ENCODE measurements at places on chromosomes 5 and 9.

DNA sequence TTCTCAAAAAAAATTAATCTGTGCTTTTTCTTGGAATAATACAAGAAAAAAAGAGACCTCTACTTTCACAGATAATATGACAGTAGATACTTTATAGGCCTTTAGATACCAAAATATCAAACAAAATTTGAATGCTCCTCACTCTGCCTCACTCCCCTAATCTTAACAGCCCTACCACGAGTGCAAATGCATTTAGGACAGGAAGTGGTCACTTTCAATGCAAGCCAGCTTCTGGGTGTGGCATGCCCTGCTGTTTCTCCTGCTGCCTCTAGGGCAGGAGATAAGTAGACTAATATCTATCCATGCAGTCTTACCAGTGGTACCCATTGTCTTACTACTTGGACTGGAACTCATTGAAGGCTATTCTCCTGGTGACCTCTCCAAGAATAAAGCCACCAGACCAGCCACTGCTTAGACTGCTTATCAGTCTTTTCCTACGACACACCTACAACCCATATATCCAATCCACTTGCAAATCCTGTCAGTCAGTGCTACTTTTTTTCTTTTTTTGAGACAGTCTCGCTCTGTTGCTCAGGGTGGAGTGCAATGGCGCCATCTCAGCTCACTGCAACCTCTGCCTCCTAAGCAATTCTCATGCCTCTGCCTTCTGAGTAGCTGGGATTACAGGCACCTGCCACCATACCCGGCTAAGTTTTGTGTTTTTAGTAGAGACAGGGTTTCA, 23.0 kb downstream of the FRRS1L start:
- peak; percentile 70 for DNase-seq

GRCh38 chr9:1238407-1238806, 188.2 kb downstream of the DMRT2 start:
- DNase-seq: no peak

GRCh38 chr5:54539001-54539400, 21.4 kb downstream of the SNX18 start:
- no peak for DNase-seq

GRCh38 chr5:173310218-173310769, 17.9 kb downstream of the STC2 start:
- no peak for DNase-seq

DNA sequence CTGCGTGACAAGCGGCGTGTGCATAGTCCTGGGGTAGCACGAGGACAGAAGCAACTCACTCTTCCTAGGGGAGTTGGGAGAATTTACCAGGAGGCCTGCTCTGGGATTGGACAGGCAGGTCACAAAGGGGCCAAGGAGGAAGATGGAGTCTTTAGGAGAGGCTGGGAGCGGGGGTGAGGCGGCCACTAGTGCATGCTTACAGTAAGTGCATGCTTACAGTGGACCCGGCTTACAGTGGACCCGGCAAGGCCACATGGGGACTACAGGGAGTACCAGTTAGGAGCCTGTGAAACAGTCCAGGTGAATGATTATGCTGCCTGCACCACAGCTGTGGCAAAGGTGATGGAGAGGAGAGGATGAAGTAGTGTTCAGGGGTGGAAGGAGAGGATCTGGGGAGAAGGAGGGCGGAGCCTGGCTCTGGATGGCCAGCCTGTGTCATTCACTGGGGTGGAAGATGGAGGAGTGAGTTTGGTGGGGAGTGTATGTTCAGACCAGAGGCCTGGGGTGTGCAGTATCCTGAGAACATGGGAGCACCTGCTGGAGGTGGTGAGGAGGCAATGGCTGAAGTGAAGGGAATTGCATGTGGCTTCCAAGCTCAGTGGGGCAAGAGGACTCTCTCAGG, 78.7 kb downstream of the CRB2 start:
- no peak for DNase-seq

- no peak for DNase-seq
Measured at GRCh38 chr5:10984021-10984715, 223.1 kb upstream of the DAP start.

GRCh38 chr5:117812861-117813260, 1175.5 kb downstream of the DTWD2 start:
- DNase-seq: no peak

DNA sequence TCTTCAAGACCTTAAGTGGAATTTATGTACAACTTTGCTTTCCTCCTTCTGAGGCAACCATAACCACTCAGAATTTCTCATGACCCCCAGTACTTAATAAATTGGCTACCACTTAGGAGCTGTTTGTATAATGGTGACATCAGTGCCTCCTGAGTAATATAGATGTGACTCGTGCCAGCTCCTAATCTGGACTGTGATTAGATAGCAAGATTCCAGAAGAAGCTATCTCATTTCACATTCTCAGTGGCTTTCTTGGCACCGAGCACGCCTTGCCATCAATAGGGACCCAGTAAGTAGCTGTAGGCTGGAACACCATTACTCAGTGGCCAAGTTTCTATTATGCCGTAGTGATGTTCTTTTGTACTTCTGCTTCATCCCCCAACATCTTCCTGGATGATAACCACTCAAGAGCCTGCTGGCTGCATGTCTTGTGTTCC, 228.8 kb downstream of the CD180 start:
- no peak for DNase-seq

- DNase-seq: no peak
Measured at GRCh38 chr5:95743232-95743631, 12.1 kb downstream of the RHOBTB3 start.

DNA sequence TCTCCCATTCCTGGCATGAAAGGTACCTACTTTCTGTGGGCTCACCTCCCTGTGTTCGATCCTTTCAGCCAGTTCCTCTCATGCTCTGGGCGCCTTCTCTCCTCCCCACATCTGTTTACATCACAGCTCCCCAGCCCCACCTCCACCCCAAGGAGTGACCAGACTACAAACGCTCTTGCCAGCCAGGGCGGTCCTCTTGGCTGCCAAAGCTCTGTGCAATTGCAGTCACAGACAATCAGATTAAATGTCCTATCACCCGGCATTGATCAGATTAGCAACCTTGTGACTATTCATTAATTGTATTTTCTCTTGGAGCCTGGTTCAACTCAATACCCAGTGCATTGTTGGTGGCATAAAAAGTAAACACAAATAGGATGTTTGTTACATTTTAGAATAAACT, 211.2 kb upstream of the TBCA start:
- no peak for DNase-seq

GRCh38 chr9:136257381-136258298, 12.0 kb upstream of the QSOX2 start:
- DNase-seq: no peak

GRCh38 chr5:131587541-131587940, 47.5 kb downstream of the RAPGEF6 start:
- DNase-seq: peak; percentile 49

GRCh38 chr5:179185256-179185940, 125.2 kb downstream of the ZNF354C start:
- no peak for DNase-seq

- DNase-seq: no peak
Measured at GRCh38 chr9:121691890-121692289, 40.5 kb downstream of the DAB2IP start.

DNA sequence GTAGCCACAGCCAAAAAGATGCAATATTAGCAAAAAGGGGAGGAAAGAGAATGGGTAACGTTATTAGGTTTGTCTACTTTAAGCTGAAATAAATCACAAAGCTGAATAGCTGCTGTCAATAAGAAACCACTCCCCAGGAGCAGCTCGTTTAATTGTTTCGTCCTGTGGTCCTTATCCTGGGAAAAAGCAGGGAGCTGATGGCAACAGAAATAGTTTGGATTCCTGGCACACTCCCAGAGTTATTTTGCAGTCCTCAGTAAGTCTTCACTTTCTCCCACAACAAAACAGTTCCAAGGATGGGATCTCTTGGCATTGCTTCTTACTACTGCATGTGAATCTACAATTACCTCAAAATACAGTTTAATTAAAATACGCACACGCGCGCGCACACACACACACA, 28.8 kb downstream of the FRMD3 start:
- no peak for DNase-seq

- peak; percentile 73 for DNase-seq
Measured at GRCh38 chr9:104279535-104280177, 185.5 kb downstream of the SMC2 start.

DNA sequence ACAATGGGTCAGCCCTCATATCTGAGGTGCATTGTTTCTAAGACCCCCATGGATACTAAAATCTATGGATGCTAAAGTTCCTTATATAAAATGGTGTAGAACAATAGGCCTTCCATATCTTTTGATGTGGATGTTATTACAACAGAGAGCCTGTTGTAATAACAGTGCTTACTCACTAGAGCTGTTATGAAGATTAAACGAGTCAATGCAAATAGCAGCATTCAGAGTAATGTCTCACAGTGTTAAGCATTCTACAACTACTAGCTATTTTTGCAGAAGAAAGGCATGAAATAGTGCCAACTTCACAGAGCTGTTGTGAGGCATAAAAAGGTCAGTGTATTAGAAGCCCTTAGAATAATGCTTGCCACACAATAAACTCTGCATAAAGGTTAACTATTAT, 13.0 kb downstream of the CHSY3 start:
- DNase-seq: peak; percentile 39

DNA sequence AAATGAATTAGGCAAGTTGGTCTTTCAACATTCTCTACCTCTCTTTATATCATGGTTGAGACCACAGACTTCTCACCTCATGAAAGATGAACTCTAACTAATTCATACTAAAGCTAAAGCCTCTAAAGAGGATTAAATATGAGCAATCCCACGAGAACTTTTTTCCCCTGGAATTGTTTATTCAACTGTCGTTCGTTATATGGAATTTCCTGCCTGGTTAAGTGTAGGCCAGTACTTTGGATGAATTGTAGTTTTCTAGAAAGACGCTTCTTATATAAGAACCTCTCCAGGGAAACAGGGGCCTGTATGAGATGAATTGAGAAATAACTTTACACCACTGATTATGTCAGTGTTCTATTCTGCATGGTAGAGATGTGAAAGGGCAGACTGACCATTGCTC, 42.9 kb downstream of the PDCD1LG2 start:
- peak; percentile 91 for DNase-seq

- DNase-seq: peak; percentile 76
Measured at GRCh38 chr5:74948031-74948546, 81.9 kb upstream of the FAM169A start.

- DNase-seq: no peak
Measured at GRCh38 chr9:14219850-14220249, 94.1 kb downstream of the NFIB start.

- DNase-seq: peak; percentile 70
Measured at GRCh38 chr5:72366324-72366976, 46.3 kb downstream of the PTCD2 start.

DNA sequence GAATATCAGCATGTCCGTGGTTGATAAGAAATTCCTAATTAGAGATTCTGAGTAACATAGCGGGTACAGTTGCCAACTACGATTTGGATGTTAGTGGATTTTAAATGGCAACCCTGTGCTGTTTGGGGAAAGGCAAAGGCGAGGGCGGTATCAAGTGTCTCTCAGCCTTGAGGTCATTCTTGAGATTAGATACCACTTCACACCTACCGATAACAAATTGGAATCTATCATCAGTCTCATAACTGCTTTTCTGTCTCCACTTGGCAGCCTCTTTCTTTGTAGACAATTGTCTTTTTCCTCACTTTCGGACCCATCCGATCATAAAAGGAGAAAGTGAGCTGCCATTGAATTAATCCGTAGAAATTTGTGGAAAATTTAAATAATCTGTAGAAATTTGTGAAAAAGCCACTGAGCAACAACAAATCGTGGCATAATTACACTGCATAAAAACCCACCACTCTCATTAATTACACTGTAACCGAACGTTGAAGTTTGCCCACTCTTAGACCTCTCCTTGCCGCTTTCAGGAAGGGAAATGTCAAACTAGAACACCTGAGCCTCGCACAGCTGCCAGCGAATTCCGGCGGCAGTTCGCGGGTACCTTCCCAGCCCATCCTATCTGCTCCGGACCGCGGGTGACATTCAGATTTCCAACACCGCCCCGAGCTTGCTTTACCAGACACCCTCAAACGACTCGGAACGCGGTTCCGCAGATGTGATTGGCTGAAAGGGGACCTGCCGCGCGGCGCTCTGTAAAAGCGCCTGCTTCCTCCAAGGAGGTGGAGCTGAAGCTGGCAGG, 849 bp upstream of the RGMB start:
- DNase-seq: peak; percentile 85

DNA sequence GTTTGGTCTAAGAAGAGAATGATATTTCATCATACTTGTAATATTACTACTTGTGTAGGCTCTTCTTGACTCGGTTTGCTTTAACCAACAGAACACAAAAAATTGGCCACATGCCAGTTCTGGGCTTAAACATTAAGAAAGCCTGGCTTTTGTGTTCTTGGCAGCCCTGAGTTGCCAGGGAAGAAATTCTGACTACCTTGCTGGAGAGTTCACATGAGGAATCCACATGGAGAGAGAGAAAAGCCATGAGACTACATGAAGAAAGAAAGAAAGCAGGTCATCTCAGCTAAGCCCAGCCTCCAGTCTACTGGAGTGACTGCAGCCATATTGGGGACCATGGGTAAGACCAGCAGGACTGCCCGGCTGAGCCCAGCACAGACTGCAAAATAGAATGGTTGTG, 524.8 kb downstream of the RAB3C start:
- DNase-seq: no peak

DNA sequence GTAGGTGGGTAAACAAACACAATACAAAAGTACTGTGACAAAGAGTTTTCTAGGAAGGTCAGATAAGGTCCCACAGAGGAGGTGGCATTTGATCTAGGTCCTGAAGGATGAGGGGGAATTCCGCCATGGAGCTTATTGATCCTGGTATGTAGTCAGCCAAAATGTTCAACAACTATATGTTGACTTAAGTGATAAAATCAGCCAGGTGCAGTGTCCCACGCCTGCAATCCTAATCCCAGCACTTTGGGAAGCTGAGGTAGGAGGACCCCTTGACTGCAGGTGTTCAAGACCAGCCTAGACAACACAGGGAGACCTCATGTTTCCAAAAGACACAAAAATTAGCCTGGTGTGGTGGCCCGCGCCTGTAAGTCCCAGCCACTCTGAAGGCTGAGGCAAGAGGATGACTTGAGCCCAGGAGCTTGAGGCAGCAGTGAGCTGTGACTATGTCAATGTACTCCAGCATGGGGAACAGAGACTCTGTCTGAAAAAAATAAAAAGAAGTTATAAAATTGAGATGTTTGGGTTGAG, 46.4 kb upstream of the PLIN2 start:
- DNase-seq: no peak

DNA sequence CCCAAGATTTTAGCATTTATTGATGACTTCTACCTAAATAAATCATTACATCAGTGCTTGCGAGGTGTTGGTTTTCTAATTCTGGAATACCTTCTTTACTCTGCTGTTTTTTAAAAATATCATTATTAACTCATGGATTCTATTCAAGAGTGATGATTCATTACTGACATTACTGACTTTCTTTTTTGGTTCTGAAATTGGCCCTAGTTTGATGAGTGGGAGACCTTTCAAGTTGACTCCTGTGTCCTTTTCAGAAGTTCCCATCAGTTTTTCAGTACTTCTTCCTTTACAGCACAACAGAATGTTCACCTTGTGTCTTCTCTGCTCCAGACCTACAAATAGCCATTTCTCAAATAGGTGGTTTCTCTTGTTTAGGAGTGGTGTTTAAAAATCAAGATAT, 114.1 kb downstream of the PCSK5 start:
- no peak for DNase-seq

All from HCEC 1CT (cell line).